ENCODE measurements at places on chromosomes 12 and 14. TPM values are rescaled to one million over a fixed set of nuclear protein-coding genes. Genes with fewer than 3 reads are reported as not detected.

SLCO1B1 gene
- total RNA-seq: not detected

LDHB gene
- total RNA-seq: 492 TPM

LRRK2 gene
- 12.3 TPM for total RNA-seq

SMIM41 gene
- total RNA-seq: 0.07 TPM

SERPINA10 gene
- not detected for total RNA-seq

SMOC1 gene
- 12.9 TPM for total RNA-seq

GPRC5D gene
- 0.13 TPM for total RNA-seq

NANOG gene
- total RNA-seq: not detected

All from smooth muscle cell of the pulmonary artery (primary cell).